ENCODE measurements at places on chromosomes 4 and X.

DNA sequence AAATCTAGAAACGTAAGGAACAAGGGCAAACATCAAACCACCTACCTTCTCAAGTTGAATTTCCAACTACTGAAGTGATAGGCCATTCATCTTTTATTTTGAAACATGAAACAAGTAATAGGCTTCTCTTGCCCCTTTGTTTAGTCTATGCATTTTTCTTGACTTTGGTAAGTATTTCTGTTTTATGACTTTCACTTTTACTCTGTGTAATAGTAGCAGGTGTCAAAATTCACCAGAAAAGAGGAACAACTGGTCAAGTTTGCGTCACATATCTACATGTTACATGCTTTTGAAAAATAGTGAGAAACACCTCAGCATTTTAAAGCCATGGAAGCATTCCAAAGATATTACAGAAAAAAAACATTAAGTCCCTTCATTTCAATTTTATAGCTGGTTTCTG lies 157.1 kb upstream of the FTHL17 start:
- no peak for DNase-seq

DNA sequence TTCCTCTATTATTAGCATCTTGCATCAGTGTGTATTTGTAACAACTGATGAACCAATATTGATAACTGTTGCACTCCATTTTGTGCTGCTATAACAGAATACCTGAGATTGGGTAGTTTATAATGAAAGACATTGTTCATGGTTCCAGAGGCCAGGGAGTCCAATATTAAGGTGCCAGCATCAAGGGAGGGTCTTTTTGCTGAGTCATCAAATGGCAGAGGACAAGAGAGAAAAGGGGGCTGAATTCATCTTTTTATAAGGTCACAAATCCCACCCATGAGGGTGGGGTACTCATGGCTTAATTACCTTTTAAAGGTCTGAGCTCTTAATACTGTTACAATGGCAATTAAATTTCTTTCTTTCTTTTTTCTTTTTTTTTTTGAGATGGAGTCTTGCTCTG lies 7.2 kb downstream of the MYOZ2 start:
- no peak for DNase-seq

DNA sequence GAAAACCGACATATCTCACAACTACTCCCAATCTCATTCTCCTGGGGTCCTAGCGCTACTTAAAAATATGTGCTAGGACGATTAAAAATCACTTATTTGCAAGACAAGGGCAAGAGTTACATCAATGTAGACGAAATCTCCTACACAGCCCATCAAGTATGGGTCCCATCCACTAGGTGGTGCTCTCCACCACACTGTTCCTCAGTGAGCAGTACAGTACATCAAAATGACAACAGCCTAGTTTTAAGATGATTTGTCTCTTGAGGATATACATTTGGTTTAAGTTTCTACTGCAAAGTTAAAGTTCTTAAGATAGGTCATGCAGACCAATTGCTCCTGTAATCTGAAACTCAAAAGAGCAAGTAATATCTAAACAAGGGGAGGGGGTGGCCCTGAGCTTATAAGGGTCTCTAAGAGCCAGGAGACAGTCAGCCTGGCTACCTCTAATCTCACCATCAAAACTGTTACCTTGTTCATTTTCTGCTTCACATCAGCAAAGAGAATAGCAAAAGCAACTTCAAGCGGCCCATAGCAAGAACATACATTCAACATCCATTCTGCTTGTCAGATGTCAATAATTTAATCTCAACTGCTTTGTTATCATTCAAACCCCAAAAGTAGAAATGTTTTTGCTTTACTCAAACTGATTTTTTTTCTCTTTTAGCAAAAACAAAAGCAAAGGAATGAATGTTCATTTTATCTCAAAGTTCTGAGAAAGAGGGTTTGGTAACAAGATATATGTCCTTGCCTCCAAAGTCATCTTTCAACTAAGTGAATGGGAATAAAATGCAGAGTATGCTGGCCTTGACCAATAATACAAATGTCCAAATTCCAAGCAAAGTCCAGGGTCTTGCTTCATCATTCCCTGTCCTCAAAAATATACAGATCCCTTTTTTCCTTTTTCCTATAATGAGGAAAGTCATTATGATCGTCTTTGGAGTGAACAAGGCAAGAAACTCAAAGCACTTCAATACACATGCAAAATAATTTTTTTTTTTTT lies 53.1 kb downstream of the STX18 start:
- peak; percentile 55 for DNase-seq

DNA sequence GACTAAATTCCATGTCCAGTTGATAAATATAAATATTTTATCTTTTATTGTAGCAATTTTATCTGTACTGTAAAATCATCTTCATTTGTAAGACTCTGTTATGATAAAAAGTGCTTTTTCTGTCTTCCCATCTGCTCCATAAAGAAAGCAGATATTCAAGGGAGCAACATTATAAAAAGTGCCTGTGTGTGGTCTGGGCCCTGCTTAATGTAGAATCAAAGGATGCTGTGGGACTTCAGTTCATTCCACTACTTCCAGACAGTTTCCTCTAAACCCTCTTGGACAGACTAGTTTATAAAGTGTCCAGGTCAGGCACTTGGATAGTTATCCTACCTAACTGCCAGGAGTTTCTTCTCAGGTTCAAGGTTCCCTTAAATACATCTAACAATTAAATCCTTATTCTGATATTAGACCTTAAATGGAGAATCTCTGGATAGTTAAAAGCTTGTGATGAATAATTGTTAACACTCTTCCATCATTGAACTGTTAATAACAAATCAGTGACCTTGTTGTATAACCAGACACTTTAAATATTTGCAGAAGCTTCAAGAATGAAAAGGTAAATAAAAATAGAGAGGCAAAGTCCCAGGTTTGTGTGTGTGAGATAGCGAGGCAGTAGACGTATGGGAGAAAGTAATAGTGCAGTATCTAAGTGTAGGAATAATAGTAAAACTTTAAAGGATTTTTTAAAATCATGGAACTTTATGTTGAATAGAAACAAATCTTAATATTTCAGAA lies 237.5 kb upstream of the CTSO start:
- DNase-seq: no peak

- no peak for DNase-seq
Measured at GRCh38 chrX:132277953-132278614, 58.8 kb upstream of the RAP2C start.

DNA sequence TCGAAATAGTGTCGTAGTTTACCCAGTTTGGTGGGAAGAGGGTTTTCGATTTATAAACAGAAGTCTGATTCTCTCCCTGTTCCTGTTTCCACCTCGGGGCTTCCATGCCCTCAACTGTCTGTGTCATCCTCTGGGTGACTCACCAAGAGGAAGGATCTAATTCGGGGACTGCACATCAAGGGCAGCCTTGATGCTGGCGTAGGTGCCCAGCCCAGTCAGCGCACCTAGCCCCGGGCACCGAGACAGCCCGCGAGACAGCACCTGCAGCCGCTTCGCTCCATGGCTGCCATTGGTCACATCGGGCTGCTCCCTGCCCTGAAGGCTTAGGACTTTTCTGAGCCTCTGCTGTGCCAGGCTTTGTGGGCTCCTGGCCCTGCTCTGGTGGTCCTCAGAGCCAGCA lies 7.7 kb downstream of the ABCD1 start:
- no peak for DNase-seq

GRCh38 chr4:123510221-123510620 lies 113.6 kb downstream of the SPRY1 start:
- no peak for DNase-seq

DNA sequence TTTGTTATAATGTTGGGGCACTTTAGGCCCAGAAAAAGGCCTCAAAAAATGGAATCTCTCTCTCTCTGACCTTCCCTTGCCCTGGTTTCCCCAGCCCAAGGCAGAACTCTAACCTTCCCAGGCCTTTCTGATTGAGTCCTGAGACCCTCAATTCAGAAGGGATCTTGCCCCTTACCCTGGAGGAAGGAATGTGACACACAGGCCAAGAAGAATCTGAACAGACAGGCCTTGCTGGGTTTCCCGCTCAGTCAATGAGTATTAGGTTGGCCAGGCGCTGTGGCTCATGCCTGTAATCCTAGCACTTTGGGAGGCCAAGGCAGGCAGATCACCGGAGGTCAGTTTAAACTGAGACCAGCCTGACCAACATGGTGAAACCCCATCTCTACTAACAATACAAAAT lies 27.6 kb downstream of the ELOVL6 start:
- no peak for DNase-seq

- DNase-seq: no peak
Measured at GRCh38 chrX:111129921-111130320, 33.9 kb downstream of the PAK3 start.

- no peak for DNase-seq
Measured at GRCh38 chr4:37561196-37561802, 124.9 kb downstream of the RELL1 start.

- DNase-seq: no peak
Measured at GRCh38 chrX:103220511-103221323, 5.8 kb downstream of the BEX4 start.

DNA sequence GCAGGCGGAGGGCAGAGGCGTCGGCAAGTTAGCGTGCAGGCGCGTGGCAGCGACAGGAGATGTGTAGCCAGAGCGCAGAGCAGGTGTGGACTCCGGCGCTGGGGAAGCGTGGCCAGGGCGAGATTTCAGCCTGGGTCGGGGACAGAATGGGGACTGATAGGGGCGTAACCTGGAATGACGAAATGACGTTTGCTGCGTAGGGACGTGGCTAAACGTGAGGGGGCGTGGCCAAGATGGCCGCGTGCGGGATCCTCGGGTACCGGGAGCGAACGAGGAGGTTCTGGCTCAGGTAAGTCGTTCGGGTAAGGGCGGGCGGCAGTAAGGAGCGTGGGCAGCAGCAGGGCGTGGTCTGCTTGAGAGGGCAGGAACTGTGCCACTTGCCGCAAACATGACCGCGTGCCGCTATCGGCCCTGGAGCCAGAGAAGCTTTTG lies 10.9 kb upstream of the CLTRN start:
- no peak for DNase-seq

- DNase-seq: no peak
Measured at GRCh38 chr4:159097785-159098184, 5.1 kb upstream of the RAPGEF2 start.
